ENCODE measurements at places on chromosomes 13 and 19. TPM values are rescaled to one million over a fixed set of nuclear protein-coding genes. Genes with fewer than 3 reads are reported as not detected.

DNA sequence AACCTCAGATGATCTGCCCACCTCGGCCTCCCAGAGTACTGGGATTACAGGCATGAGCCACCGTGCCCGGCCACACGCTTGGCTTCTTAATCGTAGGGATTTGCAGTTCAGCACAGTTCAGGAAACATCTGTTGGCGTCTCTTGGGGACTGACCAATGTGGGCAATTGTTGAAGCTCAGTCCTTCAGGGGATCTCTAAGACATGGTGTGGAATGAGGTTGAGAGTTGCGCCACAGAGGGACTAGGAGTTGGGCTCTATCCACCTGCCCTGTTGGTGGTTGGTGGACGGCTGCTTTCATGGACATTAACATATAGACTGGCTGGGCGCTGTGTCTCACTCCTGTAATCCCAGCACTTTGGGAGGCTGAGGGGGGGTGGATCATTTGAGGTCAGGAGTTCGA, 37.3 kb upstream of the SIN3B start:
- no peak for DNase-seq

- no peak for DNase-seq
Measured at GRCh38 chr13:63741029-63741813, 2325.6 kb upstream of the PCDH20 start.

- no peak for DNase-seq
Measured at GRCh38 chr19:30062907-30063649, 121.0 kb downstream of the URI1 start.

DNA sequence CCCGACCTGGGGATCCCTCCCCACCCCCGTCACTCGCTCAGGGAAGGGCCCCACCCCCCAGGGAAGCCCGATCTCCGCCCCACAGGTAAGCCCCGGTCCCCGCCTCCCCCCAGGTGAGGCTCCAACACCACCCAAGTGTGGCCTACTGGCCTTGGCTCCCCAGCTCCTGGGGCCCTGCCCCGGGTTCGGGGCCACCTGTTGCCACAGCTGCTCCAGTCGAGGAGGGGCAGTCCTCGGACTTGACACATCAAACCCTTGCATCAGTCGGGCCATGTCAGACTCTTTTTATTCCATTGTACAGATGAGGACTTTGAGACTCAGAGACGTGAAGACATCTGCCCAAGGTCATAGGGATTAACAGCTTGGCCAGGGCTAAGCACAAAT, 512 bp downstream of the CC2D1A start:
- no peak for DNase-seq

GRCh38 chr13:51494156-51494555, 41.3 kb upstream of the INTS6 start:
- no peak for DNase-seq

DNA sequence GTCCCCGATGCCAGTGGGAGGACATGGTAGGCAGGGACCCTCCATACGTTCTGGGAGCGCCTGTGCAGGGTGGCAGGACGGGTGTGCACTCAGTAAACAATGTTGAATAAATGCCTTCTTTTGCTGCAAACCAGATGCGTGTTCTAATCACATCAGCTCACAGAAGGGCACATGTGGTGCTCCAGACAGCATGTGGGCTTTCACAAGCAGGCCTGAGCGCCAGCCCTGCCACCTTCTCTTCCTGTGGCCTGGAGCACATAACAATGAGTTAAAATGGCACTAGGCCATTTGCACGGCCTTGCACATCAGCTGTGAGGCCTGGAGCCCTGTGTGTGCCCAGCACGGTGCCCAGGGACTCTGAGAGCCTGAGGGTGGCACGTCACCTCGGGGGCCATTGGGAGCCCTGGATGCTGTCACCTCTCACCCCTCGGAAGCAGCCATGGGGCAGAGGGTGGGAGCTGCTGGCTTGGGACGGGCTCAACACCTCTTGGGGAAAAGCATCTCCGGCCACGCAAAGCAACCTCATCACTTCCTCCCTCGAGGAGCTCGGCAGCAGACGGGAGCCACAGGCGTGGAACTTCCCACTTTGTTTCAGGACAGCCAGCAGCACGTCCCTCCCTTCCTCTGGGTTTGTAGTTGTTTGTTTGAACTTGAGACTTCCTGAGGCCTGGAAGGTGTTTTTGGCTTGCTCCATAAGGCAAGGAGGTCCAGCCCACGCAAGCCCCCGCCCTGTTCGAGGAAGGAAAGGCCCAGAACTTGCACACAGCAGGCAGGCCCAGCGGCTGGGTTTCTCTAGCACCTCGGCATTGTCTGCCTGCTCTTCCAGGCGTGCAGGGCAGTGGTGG, 9.8 kb downstream of the MCF2L start:
- DNase-seq: no peak

DNA sequence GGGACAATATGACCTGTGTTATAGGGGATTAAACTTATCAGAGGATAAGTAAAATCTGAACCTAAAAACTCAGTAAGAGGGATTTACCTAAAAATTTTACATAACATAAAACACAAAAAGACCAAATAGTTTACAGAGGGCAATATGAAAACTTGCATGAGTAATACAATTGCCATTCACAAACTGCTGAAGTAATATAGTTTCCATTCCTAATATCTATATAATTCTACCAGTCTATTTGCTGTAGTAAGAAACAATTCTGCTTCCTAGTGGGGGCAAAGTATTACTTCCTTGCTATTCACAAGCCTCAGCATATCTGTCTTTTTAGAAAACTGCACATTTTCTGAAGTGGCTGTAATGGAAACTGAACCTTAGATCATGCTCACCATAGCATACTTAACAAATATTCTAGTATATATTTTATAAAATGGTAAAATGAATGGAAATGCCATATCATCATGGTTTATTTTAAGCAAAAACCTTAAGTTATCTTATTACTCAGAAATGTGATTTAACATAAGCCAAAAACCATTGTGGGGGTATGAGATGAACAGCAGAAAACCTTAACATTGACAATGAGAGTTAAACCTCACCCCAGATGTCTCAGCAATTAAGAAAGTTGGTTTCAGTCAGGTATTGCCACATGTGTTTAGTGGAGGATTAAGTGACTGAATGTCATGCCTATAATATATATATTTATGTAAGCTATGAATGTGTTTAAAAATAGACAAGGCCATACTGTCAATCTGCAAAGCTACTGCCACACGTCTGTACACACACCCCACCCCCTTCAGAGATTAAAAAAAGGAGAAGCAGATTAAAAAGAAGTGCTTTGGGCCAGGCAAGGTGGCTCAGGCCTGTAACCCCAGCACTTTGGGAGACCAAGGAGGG, 136.8 kb downstream of the MIPEP start:
- no peak for DNase-seq

- no peak for DNase-seq
Measured at GRCh38 chr13:101453784-101454201, 1.3 kb downstream of the ITGBL1 start.

DNA sequence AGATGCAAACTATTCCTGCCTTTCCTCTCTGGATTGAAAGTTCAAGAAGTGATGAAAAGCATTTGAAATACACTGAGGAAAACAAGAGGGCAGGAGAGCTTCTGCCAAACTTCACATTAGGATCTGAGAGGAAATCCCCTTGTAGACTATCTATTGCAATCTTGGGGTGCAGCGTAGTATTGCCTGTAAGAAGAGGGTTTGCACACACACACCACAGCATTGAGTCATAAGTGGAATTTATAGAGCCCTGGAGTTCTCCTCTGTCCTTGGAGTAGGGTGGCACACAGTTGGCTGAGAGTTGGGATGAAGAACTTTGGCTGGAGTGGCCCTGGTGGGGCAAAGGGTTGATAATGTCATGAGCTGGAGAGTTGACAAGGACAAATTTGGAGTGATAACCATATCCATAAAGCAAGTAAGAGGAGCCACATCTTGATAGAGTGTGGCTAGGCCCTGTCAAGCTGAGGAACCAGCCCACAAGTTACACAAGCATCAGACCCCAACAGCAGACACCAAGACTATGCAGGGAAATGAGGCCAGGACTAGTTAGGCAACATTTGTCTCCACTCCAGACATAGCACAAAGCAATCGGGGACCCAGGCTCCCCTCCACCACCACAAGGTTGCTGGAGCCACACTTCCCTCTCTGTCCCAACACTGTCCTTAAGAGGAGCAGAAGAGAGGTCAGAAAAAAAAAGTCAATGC, 520.9 kb downstream of the KLF5 start:
- DNase-seq: no peak

GRCh38 chr13:110766671-110767430, 53.4 kb downstream of the ING1 start:
- DNase-seq: no peak

DNA sequence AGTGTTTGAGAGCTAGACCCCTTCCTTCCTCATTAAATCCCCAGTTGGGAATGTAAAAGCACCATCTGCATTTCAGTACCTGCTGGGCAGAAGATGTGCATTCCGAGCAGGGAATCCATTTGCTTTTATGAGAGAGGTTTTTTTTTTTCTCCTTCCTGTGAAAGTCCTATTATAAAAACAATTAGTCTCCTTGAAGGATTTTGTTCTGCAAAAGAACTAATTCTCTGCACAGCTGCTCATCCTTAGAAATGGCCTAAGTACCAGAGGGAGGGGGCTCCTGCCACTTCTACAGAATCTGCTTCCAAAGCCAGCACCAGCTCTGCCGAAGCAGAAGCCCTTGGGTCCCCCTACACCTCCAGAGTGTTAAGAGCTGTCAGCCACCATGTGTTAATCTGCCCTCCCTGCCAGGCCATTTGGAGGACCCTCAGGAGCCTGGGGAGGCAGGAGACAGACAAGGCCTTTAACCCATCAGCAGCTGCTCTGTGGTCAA, 36.4 kb upstream of the SERPINE3 start:
- no peak for DNase-seq

GRCh38 chr13:40442826-40443225, 223.6 kb downstream of the FOXO1 start:
- DNase-seq: no peak

DNA sequence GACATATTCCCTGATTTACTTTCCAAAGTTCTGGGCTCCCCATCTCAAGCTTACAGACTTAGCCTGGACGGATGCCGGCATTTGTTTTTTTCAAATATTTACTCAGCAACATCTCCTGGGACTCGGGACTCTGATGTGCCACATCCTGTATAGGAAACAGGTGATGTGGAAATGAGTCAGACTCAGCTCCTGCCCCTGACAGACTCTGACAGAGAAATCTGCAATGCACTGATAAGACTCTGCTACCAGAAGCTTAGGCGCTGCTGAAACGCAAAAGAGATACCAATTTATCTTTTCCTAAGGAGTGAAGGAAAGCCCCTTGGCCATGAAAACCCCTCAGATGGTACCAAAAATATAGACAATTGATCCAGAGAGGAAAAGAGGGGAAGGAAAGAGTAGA, 16.2 kb downstream of the LAIR2 start:
- DNase-seq: peak; percentile 8

- no peak for DNase-seq
Measured at GRCh38 chr13:94272038-94272437, 207.4 kb downstream of the DCT start.

DNA sequence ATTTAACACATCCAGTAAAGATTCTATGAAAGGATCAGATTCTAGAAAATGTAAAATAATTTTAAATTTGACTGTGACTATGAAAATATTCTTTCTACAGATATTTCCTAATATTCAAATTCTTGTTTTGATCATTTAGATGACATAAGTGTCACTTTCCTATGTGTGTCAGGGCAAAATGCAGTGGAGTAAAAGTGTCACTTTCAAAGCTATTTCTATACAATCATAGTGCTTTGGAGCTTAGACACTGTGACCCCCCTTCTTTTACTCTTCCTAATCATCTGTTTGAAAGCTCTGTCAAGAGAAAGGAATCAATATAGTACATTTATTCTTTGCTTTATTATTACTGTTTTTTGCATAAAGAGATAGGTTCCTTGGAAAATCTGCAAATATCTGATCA, 492.0 kb downstream of the DCT start:
- DNase-seq: no peak

DNA sequence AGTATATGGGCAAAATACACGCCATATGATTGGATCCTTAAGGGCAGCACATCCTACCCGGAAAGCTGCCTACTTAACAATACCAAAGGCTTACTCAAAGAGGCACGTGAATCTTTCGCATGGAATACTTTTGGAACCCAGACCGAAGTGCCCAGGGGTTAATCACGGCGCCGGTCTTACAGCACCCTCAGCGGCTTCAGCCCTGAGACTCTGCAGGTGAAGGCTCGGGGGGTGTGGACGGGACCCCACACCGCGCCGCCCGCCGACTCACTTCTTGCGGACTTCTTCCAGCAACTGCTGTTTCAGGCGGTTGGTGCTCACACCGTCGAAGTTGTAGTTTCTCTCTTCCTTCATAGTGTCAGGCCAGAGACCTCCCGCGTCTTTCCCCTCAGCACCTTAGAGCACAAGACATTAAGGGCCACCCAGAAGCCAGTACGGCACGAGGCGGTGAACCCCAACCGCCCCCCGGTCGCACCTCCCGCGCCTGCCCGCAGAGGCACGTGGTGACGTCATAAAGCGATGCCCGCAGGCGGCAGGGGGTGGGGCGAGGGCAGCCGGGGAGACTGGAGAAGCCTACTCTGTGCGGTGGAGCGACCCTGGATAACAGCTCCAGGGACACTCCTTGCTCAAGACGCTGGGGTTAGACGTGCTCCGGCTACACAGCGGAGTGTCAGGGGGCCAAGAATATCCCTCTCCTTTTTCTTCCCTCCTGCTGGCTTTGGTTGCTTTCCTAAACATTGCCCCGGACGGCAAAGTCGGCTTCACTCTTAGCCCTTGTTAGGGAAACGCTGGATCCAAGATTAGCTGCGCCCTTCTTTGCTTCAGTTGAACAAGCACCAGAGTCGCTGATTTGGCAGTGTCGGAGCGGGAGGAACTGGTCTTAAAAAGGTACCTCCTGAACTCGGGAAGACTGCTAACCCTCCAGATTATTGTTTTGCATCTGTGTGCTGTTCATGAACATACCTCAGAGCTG, at the start of gene CCDC169:
TSS of gene CCDC169 (minus strand) at position 449 of the 973 bp plus-strand sequence. CDS start at position 354, 95 bp downstream.
- peak; percentile 43 for DNase-seq

- no peak for DNase-seq
Measured at GRCh38 chr19:33654840-33655508, 33.2 kb downstream of the CHST8 start.

DNA sequence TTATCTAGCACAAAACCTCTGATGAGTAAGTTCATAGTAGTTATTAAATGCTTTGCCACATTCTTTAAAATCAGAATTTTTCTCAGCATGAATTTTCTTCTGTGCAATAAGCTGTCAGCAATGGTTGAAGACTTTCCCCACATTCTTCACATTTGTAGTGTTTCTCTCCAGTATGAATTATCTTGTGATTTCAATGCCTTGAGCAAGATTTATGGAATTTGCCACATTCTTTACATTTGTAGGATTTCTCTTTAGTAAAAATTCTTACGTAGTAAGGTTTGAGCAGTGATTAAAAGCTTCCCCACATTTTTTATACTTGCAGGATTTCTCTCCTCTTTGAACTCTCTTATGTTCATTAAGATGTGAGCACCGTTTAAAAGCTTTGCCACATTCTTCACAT, 33.6 kb downstream of the ZNF682 start:
- no peak for DNase-seq

- no peak for DNase-seq
Measured at GRCh38 chr13:113732961-113733950, 25.8 kb upstream of the TMEM255B start.

GRCh38 chr19:36573895-36574720, 1.0 kb upstream of the ZNF529 start:
- DNase-seq: peak; percentile 1

GRCh38 chr19:50475101-50475568, 1.2 kb upstream of the EMC10 start:
- DNase-seq: no peak

GRCh38 chr13:31699650-31700049, 39.7 kb upstream of the RXFP2 start:
- peak; percentile 6 for DNase-seq

- no peak for DNase-seq
Measured at GRCh38 chr19:40976134-40976533, 14.9 kb upstream of the CYP2B6 start.

The LILRB1 gene
- polyA plus RNA-seq: 2.0 TPM

The SIGLECL1 gene
- polyA plus RNA-seq: not detected

The RNASEH2B gene
- 34.8 TPM for polyA plus RNA-seq

The MBNL2 gene
- polyA plus RNA-seq: 26.7 TPM

The BEST2 gene
- polyA plus RNA-seq: 0.09 TPM

Data from hindlimb muscle (tissue), 1 donor.